DMS53 (cell line): ENCODE measurements at places on chromosomes 2 and 18.
A peak's percentile ranks its signal among the peaks of the same experiment; 100 is the strongest.

DNA sequence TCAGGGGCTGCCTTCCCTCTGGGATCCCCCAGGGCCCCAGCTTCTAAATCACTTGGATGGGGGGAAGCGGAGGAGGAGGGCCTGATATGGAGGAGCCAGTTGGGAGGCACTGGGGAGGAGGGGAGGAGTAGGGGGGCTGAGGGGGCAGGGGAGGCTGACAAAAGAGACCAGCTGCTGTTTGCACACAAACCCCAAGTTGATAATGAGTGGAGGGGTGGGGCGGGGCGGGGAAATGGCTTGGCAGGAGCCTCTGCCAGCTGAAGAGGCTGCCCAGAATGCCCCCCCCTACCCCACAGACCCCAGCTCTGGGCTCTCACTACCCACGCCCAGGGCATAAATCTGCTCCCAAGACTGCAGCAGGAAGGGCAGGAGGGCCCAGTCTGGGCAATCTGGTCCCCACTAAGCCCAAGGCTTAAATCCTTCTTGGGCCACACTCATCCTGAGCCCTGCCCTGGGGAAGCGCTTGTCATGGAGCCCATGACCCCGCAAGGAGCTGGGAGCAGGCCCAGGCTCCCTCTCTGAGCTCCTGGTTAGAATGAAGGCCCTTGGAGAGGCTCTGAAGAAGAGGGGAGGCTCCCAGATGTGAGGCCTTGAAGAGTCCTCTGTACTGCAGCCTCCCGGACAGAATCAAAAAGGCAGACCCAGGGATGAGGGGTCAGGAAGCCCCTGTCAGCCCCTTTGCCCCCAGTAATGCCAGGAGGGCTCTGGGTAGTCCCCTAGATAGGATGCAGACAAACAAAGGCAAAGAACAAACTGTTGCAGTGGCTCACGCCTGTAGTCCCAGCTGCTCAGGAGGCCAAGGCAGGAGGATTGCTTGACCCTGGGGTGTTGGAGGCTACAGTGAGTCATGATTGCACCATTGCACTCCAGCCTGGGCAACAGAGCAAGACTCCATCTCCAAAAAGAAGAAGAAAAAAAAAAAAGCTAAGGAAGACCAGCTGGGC is 24.8 kb upstream of the PTMA start:
- no peak for DNase-seq

- no peak for DNase-seq
Observed at GRCh38 chr2:24994146-24994724, 22.5 kb upstream of the DNAJC27 start.

- DNase-seq: no peak
Observed at GRCh38 chr2:12649602-12650400, 66.9 kb upstream of the TRIB2 start.

DNA sequence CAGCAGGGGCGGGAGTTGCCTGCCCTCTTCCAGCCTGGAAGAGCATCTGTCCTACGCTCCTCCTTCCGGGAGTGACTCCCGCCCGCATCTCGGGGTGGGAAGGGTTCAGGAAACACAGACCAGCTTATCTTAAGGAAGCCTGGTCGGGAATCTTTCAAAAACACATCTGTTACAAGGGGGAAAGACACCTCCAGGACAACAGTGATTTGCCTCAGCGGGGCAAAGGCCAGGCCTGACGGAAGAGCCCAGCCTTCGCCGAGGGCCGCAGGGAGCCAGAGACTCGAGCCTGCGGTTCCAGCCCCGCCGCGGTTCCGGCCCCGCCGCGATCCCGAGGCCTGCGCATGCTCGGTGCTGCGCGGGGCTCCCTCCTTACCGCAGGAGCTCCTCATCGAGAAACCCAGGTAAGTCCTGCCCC is 38.1 kb upstream of the TGIF1 start:
- peak; percentile 96 for DNase-seq

DNA sequence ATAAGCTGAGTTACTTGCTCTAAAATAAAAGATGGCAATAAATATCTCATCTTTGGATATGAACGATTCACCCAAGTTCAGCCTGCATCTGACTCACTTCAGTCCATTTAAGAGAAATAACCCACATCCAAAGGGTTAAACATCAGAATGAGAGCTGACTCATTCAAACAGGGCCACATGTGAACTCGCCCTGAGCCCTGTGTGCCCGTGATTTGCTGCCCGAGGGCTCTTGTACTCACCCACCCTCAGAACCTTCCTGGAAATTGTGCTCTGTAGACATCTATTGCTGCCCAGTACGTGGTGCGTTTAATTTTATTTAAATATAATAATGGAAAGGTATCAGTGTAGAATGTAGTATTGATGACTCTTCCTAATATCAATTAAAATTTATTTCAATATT is 66.9 kb upstream of the RBM44 start:
- peak; percentile 83 for DNase-seq

DNA sequence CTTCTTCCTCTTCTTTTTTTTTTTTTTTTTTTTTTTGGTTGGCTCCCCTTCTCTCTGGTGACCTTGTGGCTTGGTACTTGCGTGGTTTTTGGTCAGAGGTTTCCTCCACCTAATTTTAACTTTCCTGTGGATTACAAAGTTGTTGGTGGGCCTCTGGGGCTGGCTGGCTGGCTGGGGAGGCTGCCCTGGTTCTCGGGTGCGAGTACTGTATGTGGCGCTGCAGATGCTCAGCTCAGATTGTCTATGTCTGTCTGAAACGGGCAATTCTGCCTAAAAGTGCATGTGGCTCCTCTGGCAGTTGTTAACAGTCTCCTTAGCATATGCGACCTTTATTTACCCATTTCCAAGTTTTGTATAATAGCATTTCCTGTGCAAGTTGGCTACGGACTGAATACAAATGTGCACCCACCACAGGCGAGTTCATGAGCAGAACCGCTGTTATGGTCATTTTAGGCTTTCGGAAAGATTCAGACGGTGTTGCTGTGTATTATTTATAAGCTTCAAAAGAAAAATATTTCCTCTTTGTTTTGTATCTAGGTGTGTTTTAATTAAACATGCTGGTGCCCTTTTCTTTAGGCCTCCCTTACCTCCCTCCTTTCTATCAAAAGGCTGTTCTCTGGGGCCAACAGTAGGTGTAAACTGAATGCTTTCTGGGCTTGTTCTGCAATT is 4.4 kb downstream of the TBR1 start:
- no peak for DNase-seq

GRCh38 chr2:187372213-187372612 is 75.8 kb downstream of the CALCRL start:
- no peak for DNase-seq

DNA sequence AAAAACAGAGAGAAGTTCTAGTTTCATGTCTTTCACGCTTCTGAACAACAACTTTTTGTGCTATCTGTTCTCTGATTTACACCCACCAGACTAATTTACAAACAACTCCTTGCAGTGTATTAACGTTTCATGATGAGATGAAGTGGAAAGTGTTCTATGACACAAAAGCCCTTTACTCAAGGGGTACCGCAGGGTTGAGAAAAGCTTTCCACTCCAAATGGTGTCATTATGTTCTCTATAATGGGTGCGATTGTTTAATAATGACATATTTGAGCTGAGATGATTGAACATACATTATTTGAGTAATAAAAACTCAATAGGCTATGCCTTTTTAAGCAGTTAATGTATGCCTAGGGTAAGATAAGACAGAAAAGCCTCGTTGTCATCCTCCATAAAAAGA is 76.3 kb downstream of the ACTR3 start:
- no peak for DNase-seq

GRCh38 chr2:84187258-84187657 is 271.8 kb downstream of the SUCLG1 start:
- no peak for DNase-seq

- peak; percentile 99 for DNase-seq
Observed at GRCh38 chr2:8525582-8526402, 156.1 kb upstream of the ID2 start.

DNA sequence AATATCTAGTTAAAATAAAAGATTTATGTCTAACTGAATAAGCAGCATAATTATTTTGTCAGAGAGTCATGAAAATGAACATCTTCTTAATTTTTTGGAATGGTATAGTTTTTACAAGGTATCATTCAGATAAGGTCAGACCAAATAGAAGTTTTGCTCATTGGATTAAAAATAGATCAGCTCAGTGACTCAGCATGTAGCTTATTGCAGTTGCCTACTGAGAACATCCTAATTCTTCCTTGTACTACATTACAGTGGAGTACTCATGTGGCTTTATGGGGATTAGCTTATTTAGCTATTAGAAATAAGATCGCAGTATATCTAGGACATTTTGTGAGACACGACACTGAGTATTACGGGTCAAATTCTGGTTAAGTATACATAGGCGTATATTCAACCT is 38.2 kb upstream of the PPM1B start:
- peak; percentile 63 for DNase-seq

DNA sequence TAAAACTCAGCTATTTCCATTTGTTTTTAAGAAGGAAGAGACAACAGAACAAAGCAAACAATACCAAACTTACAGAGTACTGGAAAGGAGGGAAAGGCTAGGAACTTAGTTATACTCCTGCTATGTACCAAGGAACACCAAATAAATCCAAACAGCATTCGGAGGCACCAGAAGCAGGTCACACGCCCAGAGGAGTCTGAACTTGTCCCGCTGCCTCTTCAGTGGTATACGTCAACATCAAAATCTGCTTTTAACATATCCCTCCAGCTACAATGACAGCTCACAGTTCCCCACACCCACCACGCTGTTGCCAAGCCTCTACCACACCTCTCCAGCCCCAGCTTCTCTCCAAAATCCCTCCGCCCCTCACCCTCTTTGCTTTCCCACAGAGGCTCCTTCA is 17.3 kb downstream of the C2orf76 start:
- no peak for DNase-seq

DNA sequence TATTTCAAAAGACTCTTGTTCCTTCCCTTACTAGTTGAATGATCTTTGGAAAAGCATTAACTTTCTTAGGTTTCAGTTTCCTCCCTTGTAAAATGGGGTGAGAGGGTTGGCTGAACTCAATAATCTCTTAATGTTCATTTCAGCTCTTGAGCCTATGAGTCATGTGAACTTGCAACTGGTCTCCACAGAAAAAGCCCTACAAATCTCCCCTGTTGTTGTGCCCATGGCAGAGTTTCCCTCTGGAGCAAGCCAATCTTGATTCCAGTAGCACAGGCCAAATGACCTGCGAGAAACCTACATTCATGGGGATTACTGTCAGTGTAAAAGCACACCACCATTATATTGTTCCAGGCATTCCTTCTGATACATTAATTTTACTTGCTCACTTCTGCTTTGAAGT is 388.9 kb downstream of the ALK start:
- DNase-seq: no peak

DNA sequence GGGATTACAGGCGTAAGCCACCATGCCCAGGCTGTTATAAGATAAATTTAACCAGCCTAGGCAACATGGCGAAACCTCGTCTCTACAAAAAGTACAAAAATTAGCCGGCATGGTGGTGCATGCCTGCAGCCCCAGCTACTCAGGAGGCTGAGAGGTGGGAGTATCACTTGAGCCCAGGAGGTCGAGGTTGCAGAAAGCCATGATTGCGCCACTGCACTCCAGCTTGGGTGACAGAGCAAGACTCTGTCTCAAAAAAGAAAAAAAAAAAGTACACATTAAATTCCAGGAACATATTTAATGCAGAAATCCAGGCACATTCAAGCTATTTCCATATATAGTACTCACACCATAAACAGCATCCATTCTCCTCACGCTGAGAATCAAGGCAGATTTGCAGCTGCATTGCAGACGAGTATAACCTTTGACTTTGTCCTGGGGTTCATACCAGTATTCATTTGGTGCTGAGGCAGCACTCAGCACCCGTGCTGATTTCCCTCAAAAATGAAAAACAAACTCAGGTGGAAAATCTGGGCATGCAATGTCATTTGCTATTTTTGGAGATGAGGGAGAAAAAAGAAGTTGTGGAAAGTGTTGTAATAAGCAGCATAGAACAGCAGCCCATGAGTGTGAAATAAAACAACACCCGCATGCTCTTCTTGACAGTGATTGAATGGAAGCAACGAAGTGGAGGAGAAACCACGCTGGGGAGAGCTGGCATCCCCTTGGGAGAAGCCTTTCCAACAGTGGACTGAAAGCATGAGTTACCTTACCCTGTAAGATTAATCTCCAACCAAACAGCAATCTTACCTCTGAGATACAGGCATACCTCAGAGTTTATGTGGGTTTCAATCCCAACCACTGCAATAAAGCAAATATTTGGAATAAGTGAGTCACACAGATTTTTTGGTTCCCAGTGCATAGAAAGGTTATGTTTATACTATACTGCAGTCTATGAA is 46.8 kb upstream of the ANXA4 start:
- DNase-seq: peak; percentile 36

GRCh38 chr2:65691816-65692215 is 259.4 kb upstream of the SPRED2 start:
- DNase-seq: no peak

- DNase-seq: peak; percentile 76
Observed at GRCh38 chr2:70328921-70329561, 27.2 kb upstream of the FAM136A start.

DNA sequence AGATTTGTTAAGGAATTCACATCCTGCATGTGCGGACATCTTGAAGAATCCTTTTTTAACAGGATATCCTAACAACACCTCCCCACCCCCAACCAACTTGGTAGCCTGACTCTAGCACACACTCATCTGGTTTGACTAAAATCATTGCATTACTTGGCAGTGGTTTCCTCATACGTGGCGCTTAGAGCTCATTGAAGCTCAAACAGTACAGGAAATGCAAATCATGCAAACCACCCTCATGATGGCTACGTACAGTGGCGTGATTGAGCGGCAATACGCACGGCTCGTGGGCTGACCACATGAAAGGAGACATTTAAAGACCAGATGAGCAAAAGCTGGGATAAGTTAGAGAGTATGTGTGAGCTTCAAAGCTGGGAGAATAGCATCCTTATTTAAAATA is 336.2 kb downstream of the ZEB2 start:
- DNase-seq: no peak

GRCh38 chr2:157741819-157742484 is 113.3 kb upstream of the ACVR1C start:
- DNase-seq: peak; percentile 4

GRCh38 chr18:813172-814071 is 1.4 kb upstream of the YES1 start:
- DNase-seq: no peak

GRCh38 chr18:53253789-53254188 is 913.8 kb downstream of the DCC start:
- DNase-seq: peak; percentile 35

GRCh38 chr2:67006373-67006960 is 390.7 kb upstream of the ETAA1 start:
- no peak for DNase-seq

- DNase-seq: no peak
Observed at GRCh38 chr18:59038295-59039039, 101.2 kb upstream of the SEC11C start.

- no peak for DNase-seq
Observed at GRCh38 chr2:24024018-24024417, 14.1 kb downstream of the MFSD2B start.

DNA sequence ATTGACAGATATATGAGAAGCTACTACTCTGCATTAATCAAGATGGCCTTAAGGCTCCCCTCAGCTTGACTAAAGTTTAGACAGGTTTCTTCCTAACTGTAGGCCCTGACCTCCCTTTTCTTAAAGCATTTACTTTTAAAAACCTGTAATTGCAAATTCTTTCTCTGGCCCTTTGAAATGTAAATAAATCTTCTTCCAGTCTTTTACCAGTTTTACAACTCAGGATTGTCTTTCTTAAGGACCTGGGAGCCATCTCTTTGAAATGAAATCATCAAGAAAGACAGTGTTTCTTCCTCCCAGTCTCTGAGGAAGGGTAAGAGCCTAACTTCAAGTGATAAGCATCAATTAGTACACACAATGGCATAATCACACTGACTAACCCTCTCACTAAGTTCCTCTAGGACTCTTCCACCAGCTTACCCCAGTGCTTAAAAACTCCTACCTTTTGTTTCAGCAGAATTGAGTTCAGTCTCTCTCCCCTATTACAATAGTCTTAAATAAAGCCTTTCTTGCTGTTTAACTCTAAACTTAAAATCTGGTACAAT is 58.7 kb upstream of the CDH20 start:
- no peak for DNase-seq
